Caco-2 (cell line): ENCODE measurements at places on chromosomes 11 and 22.

- no peak for DNase-seq
These were observed 80.1 kb upstream of the RTL6 start for GRCh38 chr22:44578110-44578457.

- no peak for DNase-seq
These were observed 37.8 kb downstream of the KCNQ1OT1 start for GRCh38 chr11:2662024-2662312.

GRCh38 chr11:86230179-86230804 lies 14.3 kb upstream of the EED start:
- DNase-seq, result peak; percentile 59

- no peak for DNase-seq
These were observed 631.4 kb upstream of the LUZP2 start for GRCh38 chr11:23865341-23865975.

DNA sequence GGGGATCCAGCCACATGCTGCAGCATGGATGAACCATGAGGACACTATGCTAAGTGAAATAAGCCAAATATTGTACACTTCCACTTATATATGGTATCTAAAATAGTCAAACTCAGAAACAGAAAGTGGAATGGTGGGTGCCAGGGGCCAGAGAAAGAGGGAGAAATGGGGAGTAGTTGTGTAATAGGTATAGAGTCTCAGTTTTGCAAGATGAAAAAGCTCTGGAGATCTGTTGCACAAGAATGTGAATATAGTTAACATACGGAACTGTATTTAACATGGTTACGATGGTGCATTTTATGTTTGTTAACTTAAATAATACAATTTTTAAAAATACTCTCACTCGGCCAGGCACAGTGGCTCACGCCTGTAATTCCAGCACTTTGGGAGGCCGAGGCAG lies 21.2 kb downstream of the GDPD5 start:
- DNase-seq, result no peak

DNA sequence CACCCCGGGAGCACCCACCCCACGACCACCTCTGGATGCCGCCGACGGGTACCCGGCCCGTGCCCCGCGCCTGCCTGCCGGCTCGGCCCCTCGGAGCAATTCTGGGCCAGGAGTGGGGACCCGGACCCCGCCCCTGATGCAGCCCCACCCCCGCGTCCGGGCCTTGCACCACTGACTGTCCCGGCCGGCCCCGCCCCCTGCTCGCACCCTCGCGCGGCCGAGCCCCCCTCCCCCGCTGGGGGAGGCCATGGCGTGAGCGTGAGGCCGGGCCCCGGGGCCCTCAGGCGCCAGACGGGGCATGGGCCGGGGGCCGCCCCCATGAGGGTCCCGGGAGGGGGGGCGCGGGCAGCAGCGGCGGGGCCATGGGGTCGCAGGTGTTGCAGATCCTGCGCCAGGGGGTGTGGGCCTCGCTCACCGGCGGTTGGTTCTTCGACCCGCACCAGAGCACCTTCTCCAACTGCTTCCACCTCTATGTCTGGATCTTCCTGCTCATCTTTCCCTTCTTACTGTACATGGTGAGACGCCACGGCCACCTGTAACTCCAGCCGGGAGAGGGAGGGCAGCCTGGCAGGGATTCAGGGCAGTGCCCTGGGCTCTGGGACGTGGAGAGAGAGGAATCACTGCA lies 486 bp downstream of the PCNX3 start:
- DNase-seq, result peak; percentile 78

GRCh38 chr22:44714703-44715350 lies 12.8 kb downstream of the PRR5 start:
- no peak for DNase-seq

DNA sequence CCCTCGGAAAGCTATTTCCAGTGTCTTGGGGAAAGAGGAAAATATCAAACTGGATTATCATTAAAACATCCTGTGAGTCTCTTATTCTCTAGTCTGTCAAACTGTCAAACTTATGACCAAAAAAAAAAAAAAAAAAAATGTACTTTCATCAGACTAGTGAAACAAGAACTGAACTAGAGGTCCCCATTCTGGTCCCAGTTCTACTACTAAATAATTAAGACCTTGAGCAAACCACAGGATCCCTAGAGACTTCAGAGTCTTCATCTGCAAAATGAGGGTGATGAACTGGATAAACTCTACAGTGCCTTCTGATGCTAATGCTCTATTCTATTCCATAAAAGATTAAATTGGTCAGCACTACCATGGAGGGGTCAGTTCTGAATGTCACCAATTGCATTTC lies 105.8 kb downstream of the SERGEF start:
- DNase-seq, result no peak
